ENCODE measurements at places on chromosomes 2 and 18.

DNA sequence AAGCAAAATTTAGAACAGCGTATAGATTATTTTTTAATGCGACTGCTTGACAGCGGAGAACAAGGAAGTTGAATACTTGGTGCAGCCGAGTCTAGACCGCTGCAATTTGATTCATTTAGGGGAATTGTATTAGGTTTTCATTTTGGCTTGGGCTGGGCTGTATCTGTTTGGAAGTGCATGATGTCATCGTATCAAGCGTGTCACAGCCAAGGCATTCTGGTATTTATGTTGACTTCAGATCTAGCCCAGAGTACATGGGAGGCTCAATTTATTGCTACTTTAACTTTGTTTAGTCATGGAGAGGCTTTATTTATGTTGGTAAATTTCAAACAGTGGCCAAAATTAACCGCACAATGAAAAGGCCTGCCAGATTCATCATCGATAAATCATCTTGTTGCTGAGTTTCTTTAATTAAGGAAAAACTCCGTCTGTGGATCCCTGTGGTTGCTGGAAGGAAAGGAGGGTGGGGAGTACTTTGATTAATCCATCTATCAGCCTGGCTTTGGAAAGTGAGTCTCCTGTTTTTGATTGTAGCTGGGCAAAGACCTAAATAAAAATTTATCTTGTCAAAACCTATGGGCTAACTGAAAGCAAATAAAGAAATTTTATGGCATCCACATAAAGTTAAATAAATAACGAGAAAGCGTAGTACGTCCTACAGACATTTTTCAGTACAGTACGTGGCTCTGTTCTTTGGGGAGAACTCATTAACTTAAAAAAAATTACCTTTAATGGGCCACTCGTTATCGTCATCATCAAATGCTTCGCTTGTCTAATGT is 230.4 kb upstream of the SPRED2 start:
- DNase-seq = no peak

DNA sequence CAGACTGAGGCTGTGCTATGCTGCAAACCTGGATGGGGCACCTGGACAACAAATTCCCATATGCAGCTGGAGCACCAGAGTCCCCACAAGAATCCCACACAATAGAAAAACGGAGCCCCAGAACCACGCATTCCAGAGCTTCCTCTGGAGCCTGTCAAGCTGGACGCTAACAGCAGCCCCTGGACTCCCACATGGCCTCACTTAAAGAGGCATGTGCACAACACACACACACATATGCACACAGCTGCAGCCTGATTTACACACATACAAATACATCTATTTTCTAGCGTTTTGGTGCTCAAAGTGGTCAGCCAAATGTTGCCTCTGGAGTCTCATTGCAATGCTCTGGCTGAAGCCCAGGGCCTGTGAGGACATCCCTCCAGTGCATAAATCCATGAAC is 632.7 kb upstream of the ID2 start:
- no peak for DNase-seq

GRCh38 chr18:47250391-47251046 is 941 bp downstream of the SKOR2 start:
- no peak for DNase-seq

GRCh38 chr2:218291318-218292047 is 820 bp downstream of the TMBIM1 start:
- DNase-seq = peak; percentile 52

GRCh38 chr18:74390900-74391299 is 66.2 kb downstream of the DIPK1C start:
- no peak for DNase-seq

- no peak for DNase-seq
Measured at GRCh38 chr2:26540306-26540705, 62.4 kb upstream of the OTOF start.

GRCh38 chr2:120982598-120982997 is 246.9 kb downstream of the GLI2 start:
- no peak for DNase-seq

DNA sequence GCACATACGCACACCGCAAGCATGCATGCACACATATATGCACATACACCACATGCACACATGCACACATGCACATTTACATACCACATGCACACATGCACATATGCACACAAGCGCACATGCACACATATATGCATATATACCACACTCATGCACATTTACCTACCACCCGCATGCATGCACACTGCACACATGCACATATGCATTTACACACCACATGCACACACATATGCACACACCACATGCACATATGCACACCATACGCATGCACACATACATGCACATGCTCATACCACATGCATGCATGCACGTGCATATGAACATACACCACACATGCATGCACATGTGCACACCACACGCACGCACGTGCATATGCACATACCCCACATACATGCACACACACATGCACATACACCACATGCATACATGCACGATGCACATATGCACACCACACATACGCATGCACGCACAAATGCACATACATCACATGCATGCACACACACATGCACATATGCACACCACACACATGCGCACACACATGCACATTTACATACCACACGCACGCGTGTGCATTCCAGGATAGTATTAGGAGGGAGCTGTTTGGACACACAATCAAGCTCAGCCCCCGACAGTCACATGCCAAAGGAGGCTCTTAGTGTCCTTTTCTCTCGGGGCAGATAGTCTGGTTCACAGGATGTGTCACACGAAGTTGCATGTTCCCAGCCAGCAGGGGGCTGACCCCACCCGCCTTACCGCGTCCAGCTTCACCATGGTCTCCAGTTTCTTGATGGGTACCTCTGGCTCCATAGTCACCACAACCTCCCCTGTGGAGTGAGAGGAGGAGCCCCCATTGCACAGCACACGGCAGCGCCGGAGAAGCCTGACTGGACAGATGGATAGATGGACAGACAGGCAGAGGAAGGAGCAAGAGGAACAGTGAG is 5.9 kb downstream of the OTOF start:
- DNase-seq = no peak

DNA sequence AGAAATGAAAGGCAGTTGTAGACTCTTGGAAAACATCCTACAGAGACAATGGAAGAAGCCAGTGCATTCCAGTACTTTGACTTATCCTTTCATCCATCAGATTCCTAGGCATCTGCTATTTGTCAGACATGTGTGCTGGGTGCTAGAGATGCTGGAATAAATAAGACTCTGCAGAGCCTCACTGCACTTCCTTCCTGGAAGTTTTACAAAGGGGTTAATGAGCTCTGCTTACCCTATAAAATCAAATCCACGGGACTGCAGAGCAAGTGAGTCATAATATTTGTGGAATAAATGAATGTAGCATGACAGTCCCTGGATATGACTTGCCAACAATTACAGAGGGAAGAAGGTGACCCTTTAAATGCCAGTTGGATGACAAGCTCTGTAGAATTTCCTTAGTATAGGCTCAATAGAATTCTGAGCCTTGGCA is 52.7 kb upstream of the NPAS2 start:
- no peak for DNase-seq

DNA sequence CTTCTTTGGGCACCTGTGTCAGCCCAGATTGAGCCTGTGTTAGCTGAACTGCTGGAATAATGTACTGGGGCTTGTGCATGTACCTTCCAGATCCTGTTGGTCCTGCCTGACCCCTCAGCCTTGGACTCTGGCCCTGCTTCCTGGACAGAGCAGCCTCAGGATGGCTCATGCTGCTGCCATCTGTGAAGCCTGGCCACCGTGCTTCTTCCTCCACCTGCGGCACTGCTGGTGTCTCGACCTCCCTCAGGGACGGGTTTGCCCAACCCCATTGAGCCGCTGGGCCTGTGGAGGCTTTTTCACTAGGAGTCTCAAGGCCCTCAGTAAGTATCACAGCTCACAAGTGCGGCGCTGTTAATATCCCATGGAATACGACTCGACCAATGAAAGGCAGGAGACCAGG is 342.7 kb downstream of the TGIF1 start:
- DNase-seq = no peak

- DNase-seq = no peak
Measured at GRCh38 chr18:28063271-28063761, 113.6 kb downstream of the CDH2 start.

DNA sequence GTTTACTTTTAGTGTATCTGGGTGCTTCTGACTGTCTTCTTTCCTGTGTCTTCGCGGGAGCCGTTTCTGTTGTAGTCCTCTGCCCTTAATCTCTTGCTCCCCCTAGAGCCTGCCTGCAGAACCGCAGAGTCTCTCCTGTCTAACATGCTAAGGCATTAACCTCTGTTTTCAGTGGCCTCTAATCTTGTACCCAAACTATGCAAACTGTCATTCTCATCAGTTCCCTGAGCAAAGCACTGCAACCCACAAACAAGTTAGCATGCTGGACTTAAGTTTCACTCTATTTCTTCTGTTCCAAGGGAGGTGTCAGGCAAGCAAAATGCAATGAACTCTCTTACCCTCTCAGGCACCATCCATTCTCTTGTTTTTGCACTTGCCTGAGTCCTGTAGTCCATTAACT is 138.4 kb downstream of the OTX1 start:
- no peak for DNase-seq

DNA sequence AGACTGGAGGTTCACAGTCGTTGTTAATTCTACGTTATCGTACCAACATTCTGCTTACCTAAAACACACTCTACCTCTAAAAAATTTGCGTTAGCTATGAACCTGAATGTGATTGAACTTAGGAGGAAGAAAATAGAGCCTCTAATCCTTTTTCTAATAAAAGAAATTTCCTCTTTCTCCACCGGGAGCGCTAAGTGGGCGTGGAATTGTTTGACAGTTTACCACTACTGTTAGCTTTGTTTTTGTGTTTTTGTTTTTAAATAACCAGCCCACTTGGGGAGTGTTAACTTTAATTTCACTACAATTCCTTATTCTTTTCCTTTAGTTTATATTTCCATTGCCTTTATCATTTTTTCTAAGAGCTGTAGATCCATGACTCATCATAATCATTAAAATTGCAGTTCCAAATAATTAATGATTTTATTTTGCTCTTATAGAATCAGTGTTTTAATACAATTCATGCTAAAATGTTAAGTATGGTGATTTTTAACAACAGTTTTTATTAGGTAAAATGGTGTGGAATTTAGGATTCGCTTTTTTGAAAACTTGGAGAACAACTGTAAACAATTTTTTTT is 55.0 kb upstream of the ITM2C start:
- no peak for DNase-seq
